Ovary (tissue), 10 donors: ENCODE measurements at places on chromosomes 3 and 15.

- no peak for DNase-seq
Observed at GRCh38 chr3:9746330-9746729, 3.4 kb upstream of the OGG1 start.

DNA sequence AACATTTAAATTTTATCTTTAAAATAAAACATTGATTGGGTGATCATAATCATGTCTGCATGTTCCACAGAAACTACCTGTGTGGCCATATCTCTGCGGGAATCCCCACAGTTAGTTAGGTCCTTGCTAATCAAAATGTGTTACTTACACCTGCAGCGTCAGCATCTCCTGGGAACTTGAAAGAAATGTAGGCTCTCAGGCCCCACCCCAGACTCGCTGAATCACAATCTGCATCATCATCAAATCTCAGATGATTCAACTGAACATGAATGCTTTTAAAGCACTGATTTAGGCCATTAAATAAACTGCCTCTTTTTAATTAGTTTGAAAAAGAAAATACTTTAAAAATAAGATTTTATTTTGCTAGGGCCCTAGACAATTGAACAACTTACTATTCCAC is 577.8 kb downstream of the PYDC2 start:
- no peak for DNase-seq

DNA sequence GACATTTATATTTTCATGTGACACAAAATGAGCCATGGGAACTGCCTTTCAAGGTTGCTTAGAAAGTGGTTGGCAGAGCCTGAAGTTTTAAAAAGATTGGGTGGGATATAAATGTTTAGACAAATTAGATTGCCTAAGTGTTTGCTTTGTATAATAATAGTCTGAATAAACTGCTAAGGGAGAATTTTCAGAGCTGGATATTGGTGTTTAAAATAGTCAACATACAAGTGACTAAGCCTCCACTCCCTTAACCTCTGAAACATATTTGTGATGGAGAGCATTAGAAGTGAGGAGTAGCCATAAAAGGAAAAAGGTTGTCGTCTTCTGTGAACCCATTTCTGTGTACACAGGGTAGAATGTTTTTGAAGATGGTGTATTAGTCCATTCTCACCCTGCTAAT is 201.6 kb downstream of the THSD4 start:
- no peak for DNase-seq

GRCh38 chr15:34722439-34722836 is 32.4 kb downstream of the GJD2 start:
- no peak for DNase-seq

DNA sequence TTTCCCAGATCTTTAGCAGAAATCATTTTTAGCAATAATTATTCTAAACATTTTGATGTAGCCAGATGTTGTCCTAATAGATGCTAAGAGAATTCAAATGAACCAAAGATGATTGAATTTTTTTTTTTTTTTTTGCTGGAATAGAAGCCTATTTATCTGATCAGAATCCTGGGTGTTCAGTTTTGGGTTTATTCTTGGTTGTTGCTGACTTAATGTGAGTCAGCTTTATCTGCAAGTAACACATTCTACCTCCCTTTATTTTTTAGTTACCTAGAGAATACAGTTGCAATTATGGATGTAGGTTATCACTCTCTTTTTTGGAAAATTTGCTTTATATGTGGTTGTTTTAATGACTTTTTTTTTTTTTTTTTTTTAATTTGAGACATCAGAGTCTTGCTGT is 6.4 kb downstream of the CEP97 start:
- DNase-seq = no peak

GRCh38 chr3:177111541-177111949 is 85.7 kb downstream of the TBL1XR1 start:
- no peak for DNase-seq

DNA sequence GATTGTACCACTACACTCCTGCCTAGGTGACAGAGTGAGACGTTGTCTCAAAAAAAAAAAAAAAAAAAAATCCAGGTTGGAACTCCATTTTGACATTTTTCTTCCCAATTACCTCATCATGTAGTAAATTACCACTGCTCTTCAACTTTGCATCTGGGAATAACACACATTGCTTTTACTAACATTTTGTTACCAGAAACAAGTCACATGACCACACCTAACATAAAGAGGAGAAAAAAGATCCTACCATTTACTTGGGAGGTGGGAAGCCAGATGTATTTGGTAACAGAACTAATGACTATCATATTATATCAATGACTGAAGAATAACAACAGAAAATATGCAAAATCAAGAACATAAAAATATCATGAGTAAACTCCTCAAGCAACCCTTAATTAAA is 49.6 kb downstream of the ULK4 start:
- DNase-seq = no peak

DNA sequence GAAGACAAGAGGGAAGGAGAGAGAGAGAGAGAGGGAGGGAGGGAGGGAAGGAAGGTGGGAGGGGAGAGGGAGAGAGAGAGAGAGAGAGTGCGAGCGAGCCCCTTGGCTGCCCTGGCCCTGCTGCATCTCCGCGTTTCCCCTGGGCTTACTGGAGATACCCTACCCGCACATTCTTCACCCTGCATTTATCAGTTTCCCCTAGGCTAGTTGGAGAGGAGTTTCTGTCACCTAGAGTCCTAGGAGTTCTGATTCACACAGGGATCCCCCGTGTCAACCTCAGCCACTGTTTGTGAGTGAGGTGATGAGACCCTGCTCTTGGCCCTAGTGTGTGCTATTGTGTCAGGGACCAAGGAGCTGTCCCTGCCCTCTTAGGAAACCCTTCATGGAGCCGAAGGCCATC is 18.7 kb downstream of the BHLHE40 start:
- DNase-seq = no peak

- DNase-seq = no peak
Observed at GRCh38 chr15:51051776-51052175, 42.9 kb downstream of the TNFAIP8L3 start.

GRCh38 chr15:31502541-31503229 is 176.1 kb downstream of the KLF13 start:
- DNase-seq = no peak

- DNase-seq = peak; percentile 86
Observed at GRCh38 chr15:65318870-65319356, 14.4 kb downstream of the RNU5B-1 start.

GRCh38 chr15:85920956-85921355 is 126.2 kb upstream of the KLHL25 start:
- DNase-seq = no peak

DNA sequence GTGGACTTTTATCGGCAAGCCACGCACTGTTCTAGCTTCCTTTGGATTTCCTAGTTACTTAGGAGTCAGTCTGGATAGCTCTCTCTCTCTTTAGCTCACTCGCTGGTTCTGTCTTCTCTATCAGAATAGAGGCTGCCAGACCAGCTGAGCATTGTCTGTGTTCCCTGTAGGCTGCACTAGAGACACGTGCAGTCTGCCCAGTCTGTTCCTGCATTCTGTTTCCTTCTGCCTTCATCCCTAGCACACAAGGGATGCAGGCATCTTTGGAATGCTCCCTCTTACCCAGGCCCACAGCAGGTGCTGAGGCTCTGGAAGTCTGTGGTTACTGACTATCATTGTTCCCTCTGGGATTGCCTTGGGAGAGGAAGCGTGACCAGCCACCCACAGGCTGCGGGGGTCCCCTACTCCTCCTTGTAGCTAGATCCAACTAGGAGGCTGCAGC is 322.8 kb downstream of the ZNF621 start:
- DNase-seq = peak; percentile 32

GRCh38 chr3:134007819-134008218 is 21.9 kb downstream of the SLCO2A1 start:
- no peak for DNase-seq

- no peak for DNase-seq
Observed at GRCh38 chr15:97995881-97996603, 35.5 kb downstream of the ARRDC4 start.

DNA sequence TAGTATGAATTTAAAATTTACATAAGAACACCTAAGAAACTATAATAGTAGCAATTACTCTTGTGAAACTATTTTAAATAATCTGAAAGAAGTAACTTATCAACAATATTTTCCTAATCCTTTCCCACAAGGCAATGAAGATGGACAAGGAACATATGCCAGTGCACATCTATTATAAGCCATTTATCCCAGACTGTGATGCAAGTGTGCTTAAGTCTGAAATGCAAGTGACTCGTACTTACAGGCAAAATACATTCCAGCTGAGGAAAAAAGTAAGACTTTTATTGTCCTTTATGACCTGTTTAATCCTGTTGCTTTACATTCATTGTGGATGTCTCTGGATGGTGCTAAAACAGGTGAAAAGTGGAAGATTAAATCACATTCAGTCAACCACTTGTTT is 709.4 kb downstream of the ZNF385D start:
- no peak for DNase-seq

DNA sequence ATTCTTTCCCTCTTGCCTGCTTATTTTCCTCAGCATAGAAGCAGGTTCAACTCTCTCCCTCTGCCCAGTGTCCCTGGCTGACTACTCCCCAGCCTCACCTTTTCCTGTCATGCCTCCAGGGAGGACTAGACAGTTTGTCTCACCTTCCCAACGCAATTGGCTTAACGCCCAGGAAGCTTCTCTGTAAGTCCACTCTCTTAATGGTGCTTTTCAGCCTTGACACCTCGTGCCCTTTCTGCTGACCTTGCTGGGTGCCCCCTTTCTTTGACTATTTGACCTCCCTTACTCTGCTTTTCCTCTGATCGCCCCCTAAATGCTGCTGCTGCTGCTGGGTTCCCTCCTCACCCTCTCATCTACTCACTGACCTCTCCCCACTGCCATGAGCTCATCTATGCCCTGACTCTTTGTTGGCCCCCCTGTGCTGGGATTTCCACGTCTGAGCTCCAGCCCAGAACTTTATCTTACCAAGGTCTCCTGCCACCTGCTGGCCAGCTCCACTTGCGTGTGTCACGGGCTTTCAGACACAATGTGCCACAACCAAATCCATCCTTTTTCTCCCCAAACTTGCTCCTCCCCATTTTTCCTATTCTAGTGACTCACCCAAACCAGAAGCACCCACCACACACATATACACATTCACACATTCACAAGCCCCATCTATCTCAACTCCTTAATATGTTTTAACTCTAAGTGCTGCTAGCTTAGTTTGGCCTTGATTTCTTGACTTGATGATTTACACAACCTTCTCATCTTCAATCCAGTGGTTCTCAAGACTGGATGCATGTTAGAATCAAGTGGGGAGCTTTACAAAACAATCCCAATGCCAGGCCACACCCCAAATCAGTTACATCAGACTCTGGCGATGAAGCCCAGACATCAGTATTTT is 16.6 kb downstream of the EPB42 start:
- DNase-seq = no peak

GRCh38 chr3:40920041-40920440 is 279.3 kb upstream of the CTNNB1 start:
- DNase-seq = no peak

DNA sequence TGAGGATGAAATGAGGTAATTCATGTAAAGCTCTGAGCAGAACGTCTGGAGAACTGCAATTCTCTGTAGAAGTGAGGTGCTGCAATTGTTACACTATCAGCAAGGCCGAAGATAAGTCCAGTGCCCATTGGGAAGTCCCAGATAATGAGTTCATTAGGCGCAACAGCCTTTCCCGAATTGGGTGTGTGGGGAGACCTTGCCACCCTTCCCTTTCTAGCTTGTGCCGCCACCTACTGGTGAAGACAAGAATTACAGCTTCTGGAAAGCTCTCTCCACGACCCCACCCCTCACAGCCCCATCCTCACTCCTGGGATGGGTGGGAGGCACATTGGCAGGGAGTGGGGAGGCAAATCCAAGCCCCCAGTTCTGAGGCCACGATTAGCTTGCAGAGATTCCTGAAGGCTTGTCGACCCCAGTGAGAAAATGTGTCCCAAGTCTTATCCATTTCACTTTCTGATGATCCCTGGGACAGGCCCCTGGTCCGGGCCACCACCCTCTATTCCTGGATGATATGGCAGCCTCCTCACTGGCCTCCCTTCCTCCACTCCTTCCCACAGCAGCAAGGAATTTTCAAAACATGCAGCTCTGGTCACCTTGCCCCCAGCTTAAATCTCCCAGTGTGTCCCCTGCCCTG is 36.4 kb downstream of the FAM3D start:
- peak; percentile 66 for DNase-seq

DNA sequence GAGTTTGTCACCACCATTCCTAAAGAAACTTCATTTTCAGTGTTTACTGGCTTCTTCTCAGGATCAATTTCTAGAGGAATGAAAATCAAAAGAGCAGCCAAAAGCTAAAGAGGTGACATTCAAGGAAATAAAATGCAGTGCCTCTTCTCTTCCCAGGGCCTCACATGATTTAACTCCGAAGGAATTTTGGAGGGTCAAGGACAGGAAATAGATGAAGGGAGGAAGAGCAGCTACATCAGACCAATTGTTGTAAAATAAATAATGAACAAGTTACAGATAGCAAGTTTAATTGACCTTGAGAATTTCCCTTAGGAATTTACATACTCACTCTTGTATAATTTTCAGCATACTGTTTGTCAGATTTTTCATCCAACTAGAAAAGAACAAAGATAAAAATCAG is 78.1 kb downstream of the LRRFIP2 start:
- DNase-seq = no peak

GRCh38 chr3:156144060-156144459 is 23.7 kb downstream of the KCNAB1 start:
- DNase-seq = no peak

DNA sequence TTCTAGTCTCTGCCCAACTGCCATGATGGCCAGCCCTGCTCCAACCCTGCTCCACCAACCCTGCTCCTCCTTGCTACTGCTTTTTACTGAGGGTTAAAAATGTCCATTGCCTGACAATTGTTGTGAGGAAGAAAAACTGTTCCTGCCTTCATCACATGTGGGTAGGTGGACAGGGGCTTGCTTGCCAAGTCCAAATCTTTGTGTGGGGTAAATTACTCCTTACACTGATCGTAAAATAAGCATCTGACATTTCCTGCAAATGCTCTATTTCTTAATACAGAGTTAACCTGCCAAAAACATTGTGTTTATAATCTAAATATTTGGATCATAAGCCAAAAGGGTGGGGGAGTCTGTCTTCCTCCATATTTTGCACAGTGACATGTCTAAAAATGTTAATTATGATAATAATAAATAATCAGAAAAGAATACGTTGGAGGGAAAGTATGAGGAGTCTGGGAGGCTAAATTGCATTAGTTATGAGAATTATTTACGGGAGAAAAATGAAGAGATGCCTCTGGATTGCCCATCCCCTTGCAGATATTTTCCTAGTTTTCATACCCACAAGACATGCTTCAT is 242.5 kb upstream of the TBL1XR1 start:
- DNase-seq = no peak

DNA sequence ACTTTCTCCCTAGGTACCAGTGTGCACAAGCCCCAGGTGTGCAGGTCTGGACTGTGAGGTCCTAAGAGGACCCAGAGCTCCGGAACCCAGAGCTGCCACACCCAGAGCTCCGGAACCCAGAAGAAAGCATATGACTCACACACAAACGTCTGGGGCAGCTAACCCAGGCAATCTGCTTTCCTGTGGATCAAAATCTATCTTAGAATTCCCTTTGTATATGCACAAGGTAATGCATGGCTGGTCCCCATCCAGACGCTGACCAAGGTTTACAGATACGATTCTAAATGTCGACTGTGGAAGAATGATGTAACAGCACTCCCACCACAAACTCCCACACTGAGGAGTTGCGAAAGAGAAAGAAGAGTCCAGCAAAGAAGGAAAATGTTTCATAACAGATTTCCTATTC is 15.7 kb downstream of the KCNMB2 start:
- DNase-seq = peak; percentile 36
